Parietal lobe (tissue), 2 donors: ENCODE measurements at places on chromosomes 3 and 15. TPM values are rescaled to one million over a fixed set of nuclear protein-coding genes. Genes with fewer than 3 reads are reported as not detected.

The OR5H14 gene
- total RNA-seq, result not detected

The PRSS50 gene
- total RNA-seq, result 0.31 TPM

The MAPK6 gene
- total RNA-seq, result 77.9 TPM

The CHRNB4 gene
- total RNA-seq, result 0.94 TPM

The CFAP91 gene
- 13.5 TPM for total RNA-seq

The STRIT1 gene
- total RNA-seq, result not detected
